ENCODE measurements at places on chromosomes 11 and 22.

GRCh38 chr11:45158210-45158731 is 11.8 kb downstream of the PRDM11 start:
- peak; percentile 34 for DNase-seq

GRCh38 chr11:115765803-115766239 is 261.6 kb upstream of the CADM1 start:
- no peak for DNase-seq

DNA sequence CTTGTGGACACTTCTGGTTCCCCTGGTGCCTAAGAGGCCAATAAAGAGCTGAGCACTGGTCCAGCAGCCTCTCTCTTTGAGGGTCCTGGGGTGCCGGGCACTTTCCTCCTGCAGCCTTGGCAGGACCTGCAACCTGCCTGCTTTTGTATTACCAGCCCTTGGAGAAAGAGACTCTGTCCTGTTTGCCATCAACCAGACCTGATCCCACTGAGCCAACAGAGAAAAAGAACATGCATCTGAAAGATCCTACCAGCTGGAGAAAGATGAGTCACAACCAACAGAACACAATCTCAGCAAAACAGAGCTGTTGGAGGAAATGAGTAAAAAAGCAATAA is 321.0 kb downstream of the DDX10 start:
- no peak for DNase-seq

- peak; percentile 71 for DNase-seq
These were observed 2.4 kb upstream of the IFITM2 start for GRCh38 chr11:304915-305843.

Measured in ELF-1 (cell line).